ENCODE measurements at places on chromosomes 2 and 18.

GRCh38 chr2:113113807-113114206, 13.6 kb upstream of the IL1RN start:
- no peak for DNase-seq

- DNase-seq = no peak
Observed at GRCh38 chr2:221133941-221134340, 438.2 kb downstream of the EPHA4 start.

DNA sequence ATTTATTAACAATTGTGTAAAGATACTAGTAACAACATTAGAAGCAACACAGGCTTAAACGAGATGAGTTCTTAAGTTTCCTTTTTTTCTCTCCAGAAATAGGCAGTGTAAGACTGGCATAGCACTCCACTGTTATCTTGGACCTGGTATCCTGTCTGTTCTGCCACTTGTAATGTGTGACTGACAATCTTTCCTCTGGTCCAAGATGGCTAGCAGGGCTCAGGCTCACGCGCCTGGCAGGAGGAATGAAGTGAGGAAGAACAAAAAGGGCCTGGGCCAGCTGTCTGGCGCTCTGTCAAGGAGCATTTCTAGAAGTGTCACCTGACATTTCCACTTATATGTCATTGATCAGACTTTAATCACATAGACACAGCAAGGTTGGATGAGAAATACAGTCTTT, 31.6 kb upstream of the CCDC195 start:
- DNase-seq = no peak

DNA sequence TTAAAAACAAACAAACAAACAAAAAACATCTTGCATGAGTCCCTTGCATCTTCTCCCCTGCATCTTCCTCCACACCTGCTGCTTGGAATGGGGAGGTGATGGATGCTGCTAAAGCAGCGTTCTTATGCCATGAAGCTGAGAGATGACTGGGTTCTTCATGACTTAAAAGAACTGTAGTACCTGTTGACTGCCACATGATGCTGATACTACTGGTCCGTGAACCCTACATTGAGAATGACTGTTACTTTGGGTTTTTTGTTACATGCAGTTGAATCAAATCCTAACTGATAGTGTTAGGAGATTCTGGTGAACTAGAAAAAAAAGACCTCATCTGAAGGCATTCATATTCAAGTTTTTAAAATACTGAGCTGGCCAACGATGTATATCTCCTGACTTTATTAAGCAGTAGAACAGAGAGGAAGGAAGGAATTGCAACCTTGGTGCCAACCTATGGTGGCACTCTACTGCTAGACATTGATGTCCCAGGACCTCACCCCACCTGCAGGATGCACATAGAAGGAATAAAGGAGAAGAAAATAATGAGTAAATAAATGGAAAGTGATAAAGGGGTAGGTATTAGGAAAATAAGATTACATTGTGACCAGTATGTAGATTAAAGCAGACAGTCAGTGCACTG, 63.2 kb upstream of the SPAG16 start:
- DNase-seq = no peak

DNA sequence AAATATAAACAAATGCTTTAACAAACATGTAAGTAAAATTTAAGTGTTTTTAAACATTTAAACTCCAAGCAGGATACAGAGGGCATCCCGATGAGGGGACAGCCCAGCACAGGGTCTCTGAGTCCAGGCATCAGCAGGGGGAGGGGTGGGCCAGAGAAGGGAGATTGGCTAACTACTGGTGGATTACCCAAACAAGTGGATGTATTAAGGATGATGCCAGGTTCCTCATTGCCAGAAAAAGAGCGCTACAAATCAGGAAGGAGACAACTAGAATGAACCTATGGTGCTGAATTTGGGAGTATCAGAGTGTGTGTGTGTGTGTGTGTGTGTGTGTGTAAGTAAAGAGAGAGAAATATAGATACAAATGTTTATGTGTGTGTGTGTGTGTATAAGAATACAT, 162.0 kb upstream of the RMP24 start:
- DNase-seq = no peak

- DNase-seq = no peak
Observed at GRCh38 chr2:62141142-62141740, 54.7 kb upstream of the B3GNT2 start.

DNA sequence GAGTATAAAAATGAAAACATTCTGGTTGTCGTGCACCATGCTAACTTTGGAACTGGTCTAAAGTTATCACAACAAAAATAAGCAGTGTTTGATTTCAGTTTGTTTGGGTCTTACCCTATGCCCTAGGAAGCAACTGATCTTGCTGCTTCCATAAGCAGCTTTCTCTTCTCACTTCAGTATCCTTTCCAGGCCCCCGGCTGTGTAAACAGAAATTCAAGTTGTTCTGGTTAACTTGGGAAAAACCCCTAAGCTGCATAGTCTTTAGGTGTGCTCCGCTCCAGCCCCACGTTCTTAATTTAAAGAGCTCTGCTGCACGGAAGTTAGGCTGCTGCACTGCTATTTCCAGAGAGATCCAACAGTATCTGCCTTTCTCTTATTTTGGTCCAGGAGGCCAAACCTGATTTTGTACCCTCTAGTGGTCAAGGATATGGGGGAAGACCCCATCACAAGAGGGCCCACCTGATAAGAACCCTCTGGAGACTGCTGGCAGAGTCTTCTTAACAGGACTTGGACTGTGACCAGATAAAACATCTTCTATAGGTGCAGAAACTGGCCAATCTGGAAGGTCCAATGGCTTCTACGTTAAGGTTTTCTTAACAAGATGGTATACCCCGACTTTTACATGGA, 69.1 kb downstream of the FEZ2 start:
- no peak for DNase-seq

- no peak for DNase-seq
Observed at GRCh38 chr18:58947136-58947732, 82.6 kb downstream of the ZNF532 start.

GRCh38 chr18:50610349-50610748, 50.5 kb downstream of the MAPK4 start:
- no peak for DNase-seq

DNA sequence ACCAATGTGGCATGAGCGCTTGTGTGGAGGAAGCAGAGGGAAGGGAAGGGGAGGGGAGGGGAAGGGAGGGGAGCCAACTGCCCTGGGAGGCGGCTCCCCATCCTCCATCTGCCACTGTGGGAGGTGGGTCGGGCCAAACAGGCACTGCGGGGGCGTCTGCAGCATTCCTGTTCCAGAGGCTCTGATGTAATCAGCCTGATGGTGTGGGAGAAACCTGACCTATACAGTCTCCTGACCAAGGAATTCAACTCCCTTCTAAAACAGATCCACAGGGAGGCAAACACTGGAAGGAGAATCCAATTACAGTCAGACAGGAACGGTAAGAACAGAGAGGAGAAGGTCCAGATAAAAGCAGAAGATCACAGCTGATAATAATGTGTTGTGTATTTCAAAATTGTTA, 88.8 kb downstream of the CD8B2 start:
- peak; percentile 15 for DNase-seq

GRCh38 chr18:5456577-5457461, 87.0 kb downstream of the EPB41L3 start:
- no peak for DNase-seq

GRCh38 chr18:56869189-56869777, 218.1 kb downstream of the WDR7 start:
- DNase-seq = peak; percentile 13

DNA sequence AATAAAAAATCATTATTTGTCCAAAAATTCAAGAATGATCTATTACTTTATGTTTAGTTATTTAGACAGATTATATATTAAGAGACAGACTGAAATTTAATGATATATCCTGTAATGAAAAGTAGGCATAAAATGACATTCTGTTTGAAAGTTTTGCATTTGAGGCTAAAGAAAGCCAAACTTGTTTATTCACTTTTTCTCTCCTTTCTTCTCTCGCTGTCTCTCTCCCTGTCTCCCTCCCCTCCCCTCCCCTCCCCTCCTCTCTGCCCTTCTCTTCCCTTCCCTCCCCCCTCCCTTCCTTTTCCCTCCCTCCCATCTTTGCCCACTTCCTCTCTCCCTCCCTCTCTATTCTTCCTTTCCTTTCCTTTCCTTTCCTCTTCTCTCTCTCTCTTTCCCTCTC, 270.6 kb downstream of the MYT1L start:
- no peak for DNase-seq

GRCh38 chr2:174322746-174323145, 12.0 kb upstream of the SP9 start:
- peak; percentile 76 for DNase-seq

- DNase-seq = peak; percentile 11
Observed at GRCh38 chr2:25161055-25161781, 7.2 kb downstream of the POMC start.

Measured in fibroblast of skin of left biceps (primary cell).